ENCODE measurements at places on chromosomes 7 and 10.

DNA sequence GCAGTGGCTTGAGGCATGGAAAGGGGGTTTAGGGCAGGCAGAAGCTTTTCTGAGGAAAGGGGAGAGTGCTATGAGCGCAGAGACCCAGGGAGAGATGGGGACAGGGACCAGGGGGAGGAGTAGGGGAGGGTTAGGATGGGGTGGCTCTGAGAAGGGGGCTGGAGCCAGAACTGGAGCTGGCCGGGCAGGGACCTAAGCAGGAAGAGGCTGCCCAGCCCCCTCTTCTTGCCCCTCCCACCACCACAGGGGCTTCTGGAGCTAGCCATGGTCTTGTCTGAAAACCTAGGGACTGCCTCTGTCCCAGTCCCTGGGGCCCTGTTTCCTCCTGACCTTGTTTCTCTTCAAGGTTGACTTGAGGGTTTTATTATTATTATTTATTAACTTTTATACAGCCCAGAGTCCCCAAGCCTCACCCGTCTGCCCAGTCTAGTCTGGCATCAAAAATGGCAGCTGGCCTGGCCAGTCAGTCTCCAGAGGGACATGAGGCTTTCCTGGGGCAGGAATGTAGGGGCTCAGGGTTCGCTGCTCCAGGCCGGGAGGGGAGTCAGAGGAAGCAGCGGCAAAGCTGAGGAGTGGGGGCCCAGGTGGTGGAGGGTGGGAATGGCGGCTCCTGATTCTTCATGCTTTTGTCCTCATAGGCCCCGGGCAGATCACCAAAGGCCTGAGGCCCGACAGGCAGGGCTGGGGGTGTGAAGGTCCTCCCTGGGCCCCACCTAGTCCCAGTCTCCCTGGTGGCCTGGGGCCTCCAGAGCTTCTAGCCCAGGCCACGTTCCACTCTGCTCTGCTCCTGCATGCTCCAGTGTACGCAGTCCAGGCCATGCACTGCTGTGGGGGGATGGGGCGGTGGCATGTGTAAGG is 5.7 kb downstream of the TRIM8 start:
- no peak for DNase-seq

GRCh38 chr7:137904833-137905232 is 58.1 kb upstream of the DGKI start:
- DNase-seq = no peak

GRCh38 chr10:28906011-28906411 is 228.7 kb downstream of the BAMBI start:
- DNase-seq = no peak

- peak; percentile 92 for DNase-seq
Observed at GRCh38 chr10:27742195-27743011, 3.2 kb downstream of the MKX start.

GRCh38 chr7:115233809-115234208 is 311.9 kb downstream of the MDFIC start:
- no peak for DNase-seq

GRCh38 chr7:72445075-72445474 is 32.9 kb upstream of the CALN1 start:
- DNase-seq = no peak

DNA sequence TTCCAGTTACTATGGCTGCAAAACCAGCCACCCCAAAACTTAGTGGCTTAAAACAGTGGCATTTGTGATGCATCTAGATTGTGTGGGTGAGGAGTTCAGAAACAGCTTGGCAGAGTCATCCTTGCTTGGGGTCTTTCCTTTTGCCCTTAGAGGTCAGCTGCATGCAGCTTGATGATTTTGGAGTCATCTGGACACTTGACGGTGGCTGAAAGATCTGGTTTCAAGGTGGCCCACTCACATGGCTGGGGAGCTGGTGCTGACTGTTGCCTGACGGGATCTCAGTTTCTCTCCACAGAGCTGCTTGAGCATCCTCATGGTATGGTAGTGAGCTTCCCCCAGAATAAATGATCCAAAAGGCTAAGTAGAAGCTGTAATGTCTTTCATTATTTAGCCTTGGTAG is 191.3 kb upstream of the GALNT17 start:
- DNase-seq = no peak

DNA sequence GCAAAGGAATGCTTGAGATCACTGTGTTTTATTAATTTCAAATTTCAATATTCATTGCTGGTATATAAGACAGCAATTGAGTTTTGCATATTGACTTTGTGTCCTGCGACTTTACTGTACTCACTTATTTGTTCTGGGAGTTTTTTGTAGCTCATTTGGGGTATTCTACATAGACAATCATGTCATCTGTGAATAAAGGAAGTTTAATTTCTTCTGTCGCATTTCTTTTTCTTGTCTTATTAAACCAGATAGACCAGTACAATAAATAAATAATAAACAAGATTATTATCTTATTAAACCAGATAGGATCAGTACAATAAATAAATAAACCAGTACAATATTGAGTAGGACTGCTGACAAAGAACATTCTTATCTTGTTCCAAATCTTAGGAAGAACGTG is 448.2 kb downstream of the RPS24 start:
- DNase-seq = no peak

- DNase-seq = no peak
Observed at GRCh38 chr7:100221767-100222444, 2.2 kb downstream of the PVRIG start.
